AG08395 (cell line): ENCODE measurements at places on chromosomes 7 and 10.
A peak's percentile ranks its signal among the peaks of the same experiment; 100 is the strongest.

DNA sequence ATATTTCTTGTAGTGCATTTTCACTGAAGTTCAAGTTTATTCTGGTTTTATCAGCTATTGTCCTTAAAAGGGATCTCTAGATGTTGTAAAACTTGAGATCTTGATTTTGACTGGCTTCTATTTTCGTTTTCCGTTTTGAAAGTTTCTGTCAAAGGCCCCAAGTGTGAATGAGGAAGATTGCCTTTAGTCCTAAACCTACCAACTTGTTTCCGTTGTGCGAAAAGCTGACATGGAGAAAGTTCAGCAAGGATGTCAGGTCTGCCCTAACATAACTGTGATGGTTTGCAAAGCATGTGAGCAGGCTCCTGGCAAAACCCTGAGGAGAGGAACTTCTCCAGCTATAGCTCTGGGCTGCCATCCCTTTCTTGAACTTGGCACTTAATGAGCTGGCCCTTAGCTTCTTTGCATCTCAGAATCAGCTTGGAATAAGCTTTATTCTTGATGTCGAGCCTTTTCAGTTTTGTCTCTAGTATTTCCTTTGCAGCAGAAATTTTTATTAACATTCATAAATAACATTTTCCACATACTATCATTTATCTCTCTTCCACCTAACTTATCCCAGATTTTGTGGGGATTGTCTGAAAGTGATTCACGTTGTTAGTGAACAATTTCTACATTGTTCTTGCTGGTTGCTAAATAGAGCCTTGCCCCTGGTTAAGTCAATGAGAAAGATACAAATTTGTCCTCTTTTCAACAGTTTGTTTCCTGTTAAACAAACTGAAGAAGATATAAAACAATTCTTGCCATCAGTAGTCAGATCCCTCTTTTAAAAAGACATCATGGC lies 559.4 kb downstream of the SUGCT start:
- no peak for DNase-seq

GRCh38 chr7:131231381-131232220 lies 96.1 kb upstream of the MKLN1 start:
- DNase-seq, result peak; percentile 39

- no peak for DNase-seq
Observed at GRCh38 chr7:142177869-142178268, 66.4 kb downstream of the MGAM2 start.

DNA sequence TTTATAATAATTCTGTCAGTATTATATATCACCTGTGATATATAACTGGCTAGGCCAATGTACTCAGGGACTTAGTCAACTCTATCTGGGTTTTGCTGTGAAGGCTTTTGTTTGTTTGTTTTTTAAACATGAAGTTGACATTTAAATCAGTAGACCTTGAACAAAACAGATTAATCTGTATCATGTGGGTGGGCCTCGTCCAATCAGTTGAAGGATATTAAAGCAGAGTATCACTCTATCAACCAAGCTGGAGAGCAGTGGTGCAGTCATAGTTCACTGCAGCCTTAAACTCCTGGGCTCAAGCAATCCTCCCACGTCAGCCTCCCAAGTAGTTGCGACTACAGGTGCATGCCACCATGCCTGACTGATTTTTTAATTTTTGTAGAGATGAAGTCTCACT lies 870.2 kb downstream of the TYW1 start:
- DNase-seq, result no peak

- peak; percentile 65 for DNase-seq
Observed at GRCh38 chr7:14806891-14807290, 95.7 kb downstream of the DGKB start.

DNA sequence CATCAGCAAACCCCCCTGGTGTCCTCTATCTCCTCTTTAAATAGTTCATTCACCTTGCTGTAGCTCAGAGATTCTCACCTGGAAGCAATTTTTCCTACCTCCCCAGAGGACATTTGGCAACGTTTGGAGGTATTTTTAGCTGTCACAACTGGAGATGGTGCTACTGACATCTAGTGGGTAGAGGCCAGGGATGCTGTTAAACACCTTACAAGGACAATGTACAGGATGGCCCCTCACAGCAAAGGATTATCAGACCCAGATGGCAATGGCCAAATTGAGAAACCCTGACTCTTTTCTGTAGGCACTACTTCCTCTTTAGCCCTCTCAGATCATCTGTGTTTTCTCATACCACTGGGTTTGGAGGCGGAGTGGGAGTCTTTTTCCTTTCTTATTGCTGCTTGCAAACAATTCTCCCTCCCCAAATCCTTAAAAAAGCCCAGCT lies 13.2 kb upstream of the TRA2A start:
- DNase-seq, result no peak
